Effector memory CD4-positive, alpha-beta T cell (primary cell): ENCODE measurements at places on chromosomes 7 and 10.

DNA sequence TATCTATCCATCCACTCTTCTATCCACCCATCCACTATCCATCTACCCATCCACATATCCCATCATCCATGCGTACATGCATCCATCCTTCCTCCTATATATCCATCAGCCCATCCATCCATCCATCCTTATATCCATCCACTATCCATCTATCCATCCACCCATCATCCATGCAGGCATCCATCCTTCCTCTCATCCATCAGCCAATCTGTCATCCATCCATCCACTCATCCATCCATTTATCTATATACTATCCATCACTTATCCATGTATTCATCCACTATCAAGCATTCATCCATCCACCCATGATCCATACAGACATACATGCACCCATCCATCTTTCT, 485.9 kb downstream of the DNAJB6 start:
- no peak overlapping the region for H3K4me3 ChIP-seq
- no peak overlapping the region for H3K27ac ChIP-seq
- H3K4me1 ChIP-seq = no peaks in the 10 kb centered on the region
- no peaks in the 10 kb centered on the region for H3K27me3 ChIP-seq
- DNase-seq = no peak

- DNase-seq = no peak
- H3K27me3 ChIP-seq = no peaks in the 10 kb centered on the region
- H3K36me3 ChIP-seq = peaks cover 51% of the 10 kb centered on the region
- H3K4me3 ChIP-seq = no peak overlapping the region
- no peak overlapping the region for H3K27ac ChIP-seq
Observed at GRCh38 chr10:100934084-100934659, 21.4 kb downstream of the SLF2 start.

DNA sequence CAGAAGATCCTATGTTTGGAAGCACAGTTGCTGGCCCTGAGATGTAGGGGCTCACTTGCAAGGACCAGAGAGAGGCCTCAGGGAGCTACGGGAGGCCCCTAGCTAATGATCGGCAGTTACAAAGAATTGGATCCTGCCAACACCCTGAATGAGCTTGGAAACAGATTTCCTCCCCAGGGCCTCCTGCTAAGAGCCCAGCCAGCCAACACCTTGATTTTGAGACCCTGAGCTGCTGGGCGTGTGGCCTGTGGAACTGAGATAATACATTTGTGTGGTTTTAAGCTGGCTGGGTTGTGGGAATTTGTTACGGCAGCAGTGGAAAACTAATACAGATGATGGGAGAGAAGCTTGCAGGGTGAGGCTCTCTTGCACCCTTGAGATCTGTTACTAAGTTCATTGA, 3.9 kb downstream of the DOCK1 start:
- H3K4me1 ChIP-seq = no peaks in the 10 kb centered on the region
- H3K36me3 ChIP-seq = no peaks in the 10 kb centered on the region
- no peak overlapping the region for H3K4me3 ChIP-seq
- H3K27ac ChIP-seq = no peak overlapping the region
- H3K27me3 ChIP-seq = peaks cover 4% of the 10 kb centered on the region

- no peaks in the 10 kb centered on the region for H3K27me3 ChIP-seq
- DNase-seq = no peak
- H3K4me1 ChIP-seq = peaks cover 10% of the 10 kb centered on the region
- H3K27ac ChIP-seq = no peak overlapping the region
Observed at GRCh38 chr10:14660831-14661230, 113.9 kb downstream of the FAM107B start.

GRCh38 chr7:2276107-2276506, 34.1 kb downstream of the NUDT1 start:
- no peaks in the 10 kb centered on the region for H3K4me1 ChIP-seq
- no peaks in the 10 kb centered on the region for H3K36me3 ChIP-seq
- H3K27me3 ChIP-seq = no peaks in the 10 kb centered on the region
- H3K4me3 ChIP-seq = no peak overlapping the region
- no peak overlapping the region for H3K27ac ChIP-seq
- DNase-seq = no peak

- no peaks in the 10 kb centered on the region for H3K27me3 ChIP-seq
- H3K4me3 ChIP-seq = no peak overlapping the region
- no peaks in the 10 kb centered on the region for H3K4me1 ChIP-seq
- no peak overlapping the region for H3K27ac ChIP-seq
- no peak for DNase-seq
- H3K36me3 ChIP-seq = no peaks in the 10 kb centered on the region
Observed at GRCh38 chr10:13395540-13395939, 47.4 kb upstream of the SEPHS1 start.

GRCh38 chr10:29473406-29474100, 161.2 kb downstream of the SVIL start:
- H3K4me1 ChIP-seq = no peaks in the 10 kb centered on the region
- DNase-seq = no peak
- no peaks in the 10 kb centered on the region for H3K27me3 ChIP-seq
- H3K4me3 ChIP-seq = no peak overlapping the region

DNA sequence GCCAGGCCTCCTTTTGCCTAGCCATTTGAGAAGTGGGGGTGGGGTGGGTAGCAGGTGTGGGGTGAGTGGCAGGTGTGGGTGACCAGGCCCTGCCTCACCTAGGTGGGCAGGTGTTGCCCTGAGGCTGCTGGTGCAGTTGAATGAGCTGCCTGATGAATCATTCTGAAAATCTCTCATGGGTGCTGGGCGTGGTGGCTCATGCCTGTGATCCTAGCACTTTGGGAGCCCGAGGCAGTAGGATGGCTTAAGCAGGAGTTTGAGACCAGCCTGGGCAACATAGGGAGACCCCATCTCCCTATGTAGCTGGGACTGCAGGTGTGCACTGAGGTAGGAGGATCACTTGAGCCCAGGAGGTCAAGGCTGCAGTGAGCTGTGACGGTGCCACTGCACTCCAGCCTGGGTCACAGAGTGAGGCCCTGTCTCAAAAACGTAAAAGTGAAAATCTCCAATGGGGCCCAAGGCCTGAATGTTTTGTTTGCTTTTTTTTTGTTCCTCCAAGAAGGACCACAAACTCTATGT, 17.7 kb downstream of the TSPAN14 start:
- peaks cover 83% of the 10 kb centered on the region for H3K4me1 ChIP-seq
- peaks cover 20% of the 10 kb centered on the region for H3K36me3 ChIP-seq
- peak overlapping the region; percentile 72 for H3K27ac ChIP-seq
- H3K27me3 ChIP-seq = no peaks in the 10 kb centered on the region
- H3K4me3 ChIP-seq = peak overlapping the region; percentile 2

DNA sequence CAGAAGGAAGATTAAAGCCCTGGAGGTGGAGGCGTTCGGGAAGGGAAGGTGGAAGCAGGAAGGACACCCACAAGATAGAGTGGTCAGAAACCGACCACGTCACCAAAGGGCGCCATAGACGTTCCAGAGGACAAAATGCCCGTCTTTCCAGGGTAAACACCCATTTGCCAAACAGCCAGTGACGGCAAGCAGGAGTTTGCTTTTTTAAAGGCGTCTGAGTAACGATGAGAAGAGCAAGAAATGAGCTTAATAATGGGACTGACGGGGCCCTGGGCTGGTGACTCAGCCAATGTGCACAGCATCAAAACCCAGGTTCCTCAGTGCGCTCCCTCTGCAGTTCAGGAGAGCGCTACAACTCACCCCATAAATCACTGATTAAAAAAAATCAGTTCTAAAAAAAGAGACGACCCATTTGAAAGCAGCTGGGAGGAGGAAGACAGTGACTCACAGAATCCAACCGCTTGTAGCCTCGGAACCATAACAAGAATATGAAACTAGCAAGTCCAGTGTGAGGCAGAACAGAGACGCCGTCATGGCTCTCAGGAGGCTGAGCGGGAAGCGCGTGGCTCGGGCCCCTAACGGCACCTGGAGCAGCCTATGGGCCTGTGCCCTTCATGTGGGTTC, 5.9 kb downstream of the DIP2C start:
- no peaks in the 10 kb centered on the region for H3K36me3 ChIP-seq
- no peak overlapping the region for H3K27ac ChIP-seq
- H3K4me3 ChIP-seq = no peak overlapping the region
- H3K4me1 ChIP-seq = no peaks in the 10 kb centered on the region
- no peak for DNase-seq
- H3K27me3 ChIP-seq = no peaks in the 10 kb centered on the region

- H3K36me3 ChIP-seq = peaks cover 91% of the 10 kb centered on the region
- no peak for DNase-seq
- H3K27me3 ChIP-seq = no peaks in the 10 kb centered on the region
- H3K4me1 ChIP-seq = peaks cover 35% of the 10 kb centered on the region
- H3K27ac ChIP-seq = no peak overlapping the region
Observed at GRCh38 chr7:139075871-139076686, 33.4 kb downstream of the ZC3HAV1 start.

DNA sequence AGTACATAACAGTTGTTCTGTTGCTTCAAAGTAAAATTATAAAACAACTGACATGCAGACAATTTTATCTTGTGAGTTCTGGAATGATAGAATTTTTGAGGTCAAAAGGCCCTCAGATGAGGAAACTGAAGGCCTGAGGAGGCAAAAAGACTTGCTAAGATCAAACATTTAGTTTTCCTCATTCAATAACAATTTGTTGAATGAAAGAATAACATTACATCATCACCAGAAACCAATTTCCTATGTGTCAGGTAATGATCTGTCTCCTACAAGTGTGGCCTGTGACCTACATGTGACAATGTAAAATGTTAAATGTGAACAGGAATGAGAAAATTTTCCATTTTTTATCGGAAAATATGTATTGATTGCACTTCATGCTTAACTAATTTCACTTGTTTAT, 16.6 kb upstream of the ASB4 start:
- H3K4me1 ChIP-seq = no peaks in the 10 kb centered on the region
- H3K36me3 ChIP-seq = no peaks in the 10 kb centered on the region
- no peak overlapping the region for H3K27ac ChIP-seq
- H3K4me3 ChIP-seq = no peak overlapping the region
- H3K27me3 ChIP-seq = no peaks in the 10 kb centered on the region
- DNase-seq = no peak

DNA sequence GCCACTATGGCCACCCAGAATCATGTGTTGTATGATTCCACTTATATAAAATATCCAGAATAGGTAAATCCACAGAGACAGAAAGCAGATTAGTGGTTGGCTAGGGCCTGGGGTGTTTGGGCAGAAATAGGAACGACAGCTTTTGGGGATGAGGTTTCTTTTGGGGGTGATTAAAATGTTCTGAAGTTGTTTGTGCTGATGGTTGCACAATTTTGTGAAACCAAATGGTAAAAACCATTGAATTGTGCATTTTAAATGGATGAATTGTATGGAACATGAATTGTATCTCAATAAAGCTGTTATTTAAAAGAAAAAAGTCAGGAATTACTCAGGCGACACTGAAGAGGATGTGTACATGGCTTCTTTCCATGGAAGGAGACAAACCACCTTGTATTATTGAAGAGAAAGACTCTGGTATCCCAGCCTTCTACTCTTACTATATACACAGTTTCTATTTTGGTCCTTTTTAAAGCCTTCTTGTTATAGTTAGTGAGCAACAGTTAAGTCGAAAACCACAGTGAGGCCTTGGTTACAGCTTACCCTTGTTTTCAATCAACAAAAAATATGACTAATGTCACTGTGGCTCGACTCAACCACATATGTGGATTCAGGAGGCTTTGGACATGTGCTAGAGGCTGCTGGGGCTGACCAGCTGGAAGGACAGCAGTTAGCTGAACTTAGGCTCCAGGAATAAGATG, 57.1 kb upstream of the KMT2E start:
- no peaks in the 10 kb centered on the region for H3K36me3 ChIP-seq
- H3K4me3 ChIP-seq = no peak overlapping the region
- H3K4me1 ChIP-seq = no peaks in the 10 kb centered on the region
- no peak overlapping the region for H3K27ac ChIP-seq
- H3K27me3 ChIP-seq = no peaks in the 10 kb centered on the region

DNA sequence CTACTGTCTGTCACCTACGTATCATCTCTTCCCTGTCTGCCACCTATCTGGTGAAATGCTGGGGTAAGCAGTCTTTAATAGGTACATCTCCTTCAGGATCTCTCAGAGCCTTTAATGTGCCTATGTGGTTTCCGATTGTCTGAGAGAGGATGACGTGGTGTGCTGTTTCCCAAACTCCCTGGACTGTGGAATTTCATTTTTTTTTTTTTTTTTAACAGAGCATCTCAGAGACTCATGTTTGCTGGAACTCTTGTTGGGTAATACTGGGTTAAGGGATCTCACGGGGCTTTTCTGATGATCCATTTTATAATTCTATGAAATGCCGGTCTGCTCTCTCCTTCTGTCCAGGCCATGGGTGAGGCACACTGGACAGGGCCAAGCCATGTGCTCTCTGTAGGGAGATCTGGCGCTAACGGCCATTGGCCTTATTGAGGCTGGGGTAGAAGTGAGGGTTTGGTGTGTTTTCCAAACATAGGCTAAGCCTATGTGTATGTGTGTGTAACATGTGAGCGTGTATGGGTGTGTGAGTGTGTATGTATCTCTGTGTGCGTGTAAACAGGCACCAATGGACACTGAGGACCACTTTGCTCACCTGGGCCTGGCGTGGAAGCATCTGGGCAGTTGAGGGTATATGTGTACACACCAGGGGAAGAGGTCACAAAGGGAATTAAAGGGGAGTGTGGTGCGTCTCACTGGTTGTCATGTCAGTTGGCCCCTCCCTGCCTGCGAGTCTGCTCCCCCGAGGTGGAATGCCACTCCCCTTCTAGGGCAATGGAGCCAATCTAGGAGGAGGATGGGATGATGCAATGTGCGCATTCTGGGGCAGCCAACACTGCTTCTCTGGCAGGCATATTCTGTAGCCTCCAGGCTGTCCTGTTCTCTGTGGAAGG, 7.8 kb downstream of the ADRA2A start:
- H3K4me1 ChIP-seq = no peaks in the 10 kb centered on the region
- H3K4me3 ChIP-seq = no peak overlapping the region
- DNase-seq = no peak
- H3K27ac ChIP-seq = no peak overlapping the region
- H3K36me3 ChIP-seq = no peaks in the 10 kb centered on the region

DNA sequence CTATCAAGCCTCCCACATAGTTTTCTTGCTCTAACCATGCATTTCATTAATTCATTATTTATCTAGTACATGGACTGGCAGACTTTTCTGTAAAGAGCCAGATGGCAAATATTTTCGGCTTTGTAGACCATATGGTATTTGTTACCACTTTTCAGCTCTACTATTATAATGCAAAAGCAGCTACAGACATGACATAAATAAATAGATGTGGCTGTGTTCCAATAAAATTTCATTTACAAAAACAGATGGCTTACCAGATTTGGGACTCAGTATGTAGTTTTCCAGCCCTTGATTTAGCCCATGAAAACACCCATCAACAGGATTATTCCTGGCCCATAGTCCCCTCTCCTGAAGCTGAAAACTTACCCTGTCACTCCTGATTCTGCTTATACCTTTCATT, 32.1 kb downstream of the PLCE1 start:
- H3K4me3 ChIP-seq = no peak overlapping the region
- H3K27ac ChIP-seq = no peak overlapping the region

GRCh38 chr10:26044141-26044749, 110.2 kb downstream of the MYO3A start:
- H3K4me1 ChIP-seq = no peaks in the 10 kb centered on the region
- no peak overlapping the region for H3K4me3 ChIP-seq
- H3K36me3 ChIP-seq = no peaks in the 10 kb centered on the region
- H3K27me3 ChIP-seq = no peaks in the 10 kb centered on the region
